ENCODE measurements at places on chromosomes 7 and 10. TPM values are rescaled to one million over a fixed set of nuclear protein-coding genes. Genes with fewer than 3 reads are reported as not detected.

GRCh38 chr7:7519528-7519927 is 16.1 kb downstream of the COL28A1 start:
- no peak for DNase-seq

DNA sequence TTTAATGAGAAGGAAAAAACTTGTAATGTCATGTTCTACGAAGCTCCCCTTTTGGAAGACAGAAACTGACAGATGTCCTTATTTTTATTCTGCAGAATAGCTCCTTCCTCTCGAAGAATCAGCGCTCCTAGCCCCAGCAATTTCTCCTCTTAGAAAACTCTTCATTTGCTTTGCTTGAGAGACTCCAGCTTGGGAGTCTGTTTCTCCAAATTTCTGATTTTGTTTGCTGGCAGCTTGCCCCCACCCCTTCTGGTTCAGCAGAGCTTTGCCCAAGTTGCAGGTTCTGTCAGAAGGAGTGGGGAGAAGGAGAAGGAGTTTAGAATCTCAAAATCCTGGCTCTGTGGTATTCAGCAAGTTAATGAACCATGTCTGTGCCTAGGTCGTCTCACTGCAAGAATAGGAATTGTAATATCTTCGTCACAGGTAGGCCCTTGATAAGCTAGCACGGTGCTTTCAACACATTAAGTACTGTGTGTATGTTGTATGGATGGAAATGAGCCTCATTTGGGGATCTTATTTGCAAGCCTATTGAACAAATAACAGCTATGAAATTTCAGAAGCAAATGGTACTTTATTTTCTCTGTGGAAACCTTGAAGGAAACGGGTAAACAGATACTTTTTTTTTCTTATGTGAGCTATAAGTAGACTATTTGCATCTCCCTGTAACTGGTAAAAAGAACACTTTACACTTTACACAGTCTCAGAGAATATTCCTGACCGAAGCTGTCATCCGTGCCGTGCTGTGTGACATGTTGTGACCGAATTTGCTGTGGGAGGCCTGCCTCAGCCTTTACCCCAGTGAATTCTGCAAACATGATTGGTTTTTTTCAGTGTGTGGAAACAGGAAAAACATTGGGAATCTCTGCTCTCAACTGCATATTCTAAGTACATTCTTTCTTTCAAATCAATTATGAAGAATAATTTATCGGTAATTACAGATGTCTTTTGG is 290.9 kb downstream of the CAMK1D start:
- no peak for DNase-seq

The PVRIG gene
- 1.4 TPM for total RNA-seq

GRCh38 chr10:6699336-6699735 is 119.3 kb upstream of the PRKCQ start:
- no peak for DNase-seq

DNA sequence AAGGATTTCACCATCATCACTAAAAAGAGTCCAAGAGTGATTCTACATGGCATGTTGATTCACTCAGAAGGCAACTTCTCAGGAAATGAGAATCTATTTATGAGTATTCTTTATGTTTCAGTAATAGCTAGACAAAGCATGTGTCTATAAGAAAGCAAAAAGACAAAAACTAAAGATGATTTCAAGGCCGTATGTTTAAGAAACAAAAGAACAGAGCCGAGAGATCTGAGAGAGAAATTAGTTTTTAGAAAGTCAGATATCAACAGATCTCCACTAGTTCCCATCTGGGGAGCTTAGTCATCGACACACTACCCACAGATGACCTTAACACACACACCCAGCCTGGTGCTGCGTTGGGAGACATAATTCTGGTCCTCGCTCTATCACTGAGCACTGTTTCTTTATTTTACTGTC is 21.0 kb downstream of the PIP4K2A start:
- DNase-seq: no peak

GRCh38 chr10:89665302-89665701 is 20.3 kb upstream of the PANK1 start:
- DNase-seq: no peak

The OR2A42 gene
- total RNA-seq: not detected

- no peak for DNase-seq
Measured at GRCh38 chr7:8384901-8385300, 48.5 kb upstream of the NXPH1 start.

DNA sequence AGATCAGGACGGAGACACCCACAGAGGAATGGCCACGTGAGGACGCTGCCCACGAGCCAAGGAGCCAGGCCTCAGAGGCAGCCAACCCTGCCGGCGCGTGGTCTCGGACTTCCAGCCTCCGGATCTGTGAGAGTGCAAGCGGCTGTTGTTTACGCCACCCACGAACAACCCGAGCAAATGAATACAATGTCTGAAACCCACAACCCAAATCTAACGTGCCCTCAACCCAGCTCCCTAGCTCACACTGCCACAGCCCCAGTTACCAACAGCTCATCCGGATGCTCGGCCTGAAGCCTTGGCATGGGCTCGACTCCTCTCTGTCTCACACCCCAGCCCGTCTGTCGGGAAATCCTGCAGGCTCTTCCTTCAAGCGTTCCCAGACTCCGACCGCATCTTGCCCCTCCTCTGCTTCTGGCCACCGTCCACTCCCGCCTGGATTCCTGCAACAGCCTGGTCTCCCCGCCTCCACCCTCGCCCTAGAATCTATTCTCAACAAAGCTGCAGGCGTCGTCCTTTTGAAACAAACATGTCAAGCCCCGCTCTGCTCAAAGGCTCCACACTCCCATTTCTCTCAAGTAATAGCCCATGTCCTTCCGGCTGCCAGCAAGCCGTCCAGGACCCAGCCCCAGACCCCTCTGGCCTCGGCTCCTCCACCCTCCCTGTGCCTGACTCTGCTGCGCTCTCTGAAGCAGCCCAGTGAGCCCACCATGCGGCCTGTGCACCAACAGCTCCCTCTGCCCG is 35.3 kb downstream of the STK32C start:
- DNase-seq: peak; percentile 27

- peak; percentile 53 for DNase-seq
Measured at GRCh38 chr10:80136134-80136571, 3.6 kb downstream of the PLAC9 start.

DNA sequence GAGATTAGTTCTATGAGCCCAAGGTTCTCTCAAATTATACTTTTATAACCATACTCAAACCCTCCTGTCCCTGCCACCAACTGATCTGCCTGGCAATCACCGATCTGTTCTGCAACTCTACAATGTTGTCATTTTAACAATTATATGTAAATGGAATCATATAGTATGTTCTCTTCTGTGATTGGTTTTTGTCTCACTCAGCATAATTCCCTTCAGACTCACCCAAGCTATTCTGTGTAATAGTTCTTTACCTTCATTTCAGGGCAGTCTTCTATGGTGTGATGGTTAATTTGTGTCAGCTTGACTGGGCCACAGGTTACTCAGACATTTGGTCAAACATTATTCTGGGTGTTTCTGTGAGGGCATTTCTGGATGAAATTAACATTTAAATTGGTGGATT is 181.9 kb upstream of the CXCL12 start:
- no peak for DNase-seq

GRCh38 chr10:72310241-72310633 is 36.5 kb downstream of the DDIT4 start:
- DNase-seq: no peak

The MALRD1 gene
- total RNA-seq: 0.40 TPM

The TAS2R41 gene
- total RNA-seq: not detected

DNA sequence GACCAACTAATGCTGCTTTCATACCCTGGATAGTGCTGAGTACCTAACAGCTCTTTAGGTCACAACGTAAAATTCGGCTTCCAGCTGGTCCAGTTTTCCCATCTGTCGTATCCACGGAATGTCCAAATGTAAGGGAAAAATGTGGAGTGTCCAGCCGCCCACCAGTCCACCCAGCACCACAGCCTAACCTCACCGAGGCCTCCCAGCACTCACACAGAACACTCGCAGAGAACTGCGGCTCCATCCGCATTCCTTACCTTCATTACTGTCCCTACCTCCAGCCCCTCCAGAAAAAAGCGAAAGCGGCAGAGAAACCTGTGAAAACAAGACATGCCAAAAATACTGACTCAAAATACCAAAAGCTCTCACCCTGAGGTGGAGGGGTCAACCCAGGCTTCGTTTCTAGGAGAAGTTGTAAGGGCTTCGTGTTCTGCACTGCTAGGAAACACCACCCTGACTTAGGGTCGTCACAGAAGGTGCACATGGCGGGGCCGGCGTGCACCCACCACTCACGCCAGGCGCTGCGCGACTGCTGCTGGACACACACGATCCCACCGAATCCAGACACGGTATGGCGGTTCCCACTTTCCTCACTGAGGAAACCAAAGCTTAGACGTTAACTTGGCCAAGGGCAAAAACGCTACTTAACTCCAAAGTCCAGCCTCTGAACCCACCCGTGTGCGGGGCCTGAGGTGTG is 73.9 kb downstream of the AMZ1 start:
- no peak for DNase-seq

The RET gene
- 3.3 TPM for total RNA-seq

GRCh38 chr7:129465080-129465479 is 30.8 kb downstream of the STRIP2 start:
- no peak for DNase-seq

The LRRD1 gene
- not detected for total RNA-seq

GRCh38 chr10:64636461-64636860 is 1115.3 kb downstream of the REEP3 start:
- no peak for DNase-seq

DNA sequence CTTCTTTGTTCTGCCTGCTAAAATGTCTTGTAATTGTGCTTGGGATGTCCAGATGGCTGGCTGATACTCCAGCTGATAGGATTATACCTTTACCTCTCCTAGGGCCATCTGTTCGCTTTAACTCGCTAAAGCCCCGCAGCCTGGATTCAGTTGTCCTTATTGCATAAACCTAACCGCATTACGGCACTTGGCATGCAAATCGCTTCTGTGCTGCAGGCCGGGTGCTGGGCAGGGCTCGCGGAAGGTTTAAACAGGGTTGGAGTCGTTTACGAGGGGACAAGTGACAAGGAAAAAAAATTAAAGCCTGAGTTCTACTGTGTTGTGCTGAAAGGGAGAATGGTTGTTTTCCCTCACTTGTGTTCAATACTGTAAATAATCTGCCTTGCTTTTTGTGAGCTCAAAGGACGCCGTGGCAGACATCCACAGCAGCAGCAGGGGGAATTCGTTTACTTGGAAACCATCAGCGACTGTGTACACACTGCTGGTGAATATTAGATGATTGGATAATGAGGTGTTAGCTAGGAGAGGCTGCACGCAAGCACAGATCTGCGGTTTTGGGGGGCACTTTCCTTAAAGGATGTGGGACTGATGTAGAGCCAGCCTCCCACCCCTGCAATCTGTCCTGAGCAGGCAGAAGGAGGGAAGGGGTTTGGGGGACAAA is 93.0 kb downstream of the EBF3 start:
- no peak for DNase-seq

- no peak for DNase-seq
Measured at GRCh38 chr10:100303724-100304319, 17.3 kb upstream of the BLOC1S2 start.

- no peak for DNase-seq
Measured at GRCh38 chr7:113004726-113005454, 81.7 kb downstream of the GPR85 start.

GRCh38 chr10:98041352-98042043 is 11.1 kb upstream of the CRTAC1 start:
- peak; percentile 68 for DNase-seq

The PTN gene
- 4.0 TPM for total RNA-seq

GRCh38 chr7:79590916-79591623 is 137.6 kb upstream of the MAGI2 start:
- DNase-seq: no peak

GRCh38 chr10:132274986-132275385 is 32.8 kb downstream of the STK32C start:
- DNase-seq: no peak
